NCI-H1930 (cell line): ENCODE measurements at places on chromosomes 16 and 17.

DNA sequence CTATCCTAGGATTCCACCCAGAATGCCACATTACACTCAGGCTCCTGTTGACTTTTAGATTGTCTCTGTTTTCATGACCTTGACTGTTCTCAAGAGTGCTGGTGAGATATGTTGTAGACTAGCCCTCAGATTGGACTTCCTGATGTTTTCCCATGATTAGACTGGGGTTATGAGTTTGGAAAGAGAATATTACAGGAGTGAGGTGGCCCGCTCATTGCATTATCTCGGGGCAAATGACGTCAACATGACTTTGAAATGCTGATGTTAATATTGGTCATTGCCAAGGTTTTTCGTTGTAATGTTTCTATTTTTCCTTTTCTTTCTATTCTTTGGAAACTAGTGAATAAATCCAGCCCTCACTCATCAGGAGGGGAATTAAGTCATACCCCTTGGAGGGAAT is 355.7 kb upstream of the MON1B start:
- no peak for DNase-seq

DNA sequence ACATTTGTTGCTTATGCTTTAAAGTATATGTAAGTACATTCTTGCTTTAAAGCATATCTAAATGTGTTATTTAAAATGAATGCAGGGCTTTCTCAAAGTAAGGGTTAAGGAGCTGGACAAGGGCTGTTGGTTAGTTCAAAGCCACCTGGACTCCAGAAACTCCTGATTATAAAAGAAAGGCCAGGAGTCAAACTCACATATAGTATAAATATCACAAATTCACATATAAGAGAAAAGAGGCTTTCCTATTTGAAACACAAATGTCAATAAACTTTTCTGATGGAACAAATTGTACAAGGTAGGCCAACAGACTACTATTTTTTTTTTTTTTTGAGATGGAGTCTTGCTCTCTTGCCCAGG is 84.5 kb upstream of the CORO6 start:
- DNase-seq, result no peak

DNA sequence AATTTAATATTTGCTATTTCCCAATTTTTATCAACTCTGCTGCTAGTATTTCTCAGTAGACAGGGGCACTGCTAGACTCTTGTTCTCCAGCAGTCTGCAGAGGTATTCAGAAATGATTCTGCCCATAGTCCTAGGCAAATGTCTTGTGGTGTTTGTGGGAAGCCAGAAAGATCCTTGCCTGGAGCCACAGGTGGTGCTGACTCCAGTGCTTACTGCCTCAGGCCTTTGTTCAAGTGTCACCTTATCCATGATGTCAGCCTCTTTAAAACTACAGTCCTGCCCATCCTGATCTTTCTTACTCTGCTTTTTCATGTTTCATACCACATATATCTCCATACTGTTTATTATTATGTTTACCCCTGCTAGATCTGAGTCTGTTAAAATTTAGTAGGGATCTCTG is 26.5 kb downstream of the ZSWIM7 start:
- DNase-seq, result no peak

DNA sequence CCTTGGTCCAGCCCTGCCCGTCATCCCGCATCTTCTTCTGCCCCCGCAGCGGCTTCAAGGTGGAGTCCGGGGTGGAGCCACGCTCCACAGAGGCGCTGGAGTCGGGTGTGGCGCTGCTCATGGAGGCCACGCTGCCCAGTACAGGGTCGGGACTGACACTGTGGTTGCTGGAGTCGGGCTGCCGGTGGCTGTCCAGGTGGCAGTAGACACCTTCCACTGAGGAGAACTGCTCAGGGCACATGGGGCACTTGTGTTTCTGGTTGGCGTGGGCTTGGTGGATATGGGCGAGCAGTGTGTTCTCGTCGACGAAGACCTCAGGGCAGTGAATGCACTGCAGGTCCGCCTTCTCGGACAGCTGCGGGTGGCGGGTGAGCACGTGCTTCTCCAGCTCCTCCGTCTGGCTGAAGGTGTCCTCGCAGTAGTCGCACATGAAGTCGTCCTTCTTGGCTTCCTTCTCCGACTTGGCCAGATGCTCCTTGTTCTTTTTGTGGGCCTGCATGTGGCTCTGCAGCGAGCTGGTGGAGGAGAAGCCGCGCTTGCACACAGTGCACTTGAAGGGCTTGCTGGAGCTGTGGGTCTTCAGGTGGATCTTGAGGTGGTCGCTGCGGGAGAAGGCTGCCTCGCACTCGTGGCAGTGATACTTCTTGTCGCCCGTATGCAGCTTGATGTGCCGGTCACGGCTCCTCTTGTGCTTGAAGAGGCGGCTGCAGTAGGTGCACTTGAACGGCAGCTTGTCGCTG is 217.8 kb downstream of the ZNF423 start:
- DNase-seq, result no peak

GRCh38 chr17:53142890-53143289 is 679.8 kb upstream of the KIF2B start:
- no peak for DNase-seq

DNA sequence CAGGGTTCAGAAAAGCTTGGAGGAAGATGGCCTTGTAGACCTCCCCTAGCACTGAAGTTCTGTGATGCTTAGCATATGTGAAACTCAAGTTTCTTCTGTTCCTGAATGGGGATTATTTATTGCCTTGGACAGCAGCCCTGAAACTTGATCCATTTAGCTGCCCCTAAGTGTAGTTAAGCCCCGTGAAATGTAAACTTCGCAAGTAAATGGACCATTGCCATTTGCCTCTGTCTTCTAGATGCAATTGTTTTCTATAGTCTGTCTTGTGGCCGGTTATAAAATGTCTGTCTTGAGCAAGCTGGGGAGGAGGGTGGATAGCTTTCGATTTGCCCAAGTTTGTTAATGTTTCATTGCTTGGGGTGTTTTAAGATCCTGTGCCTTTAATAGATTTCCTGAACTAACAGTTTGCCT is 261.8 kb downstream of the CDH13 start:
- DNase-seq, result no peak

GRCh38 chr17:29292071-29292991 is 1.6 kb downstream of the NUFIP2 start:
- peak; percentile 18 for DNase-seq

DNA sequence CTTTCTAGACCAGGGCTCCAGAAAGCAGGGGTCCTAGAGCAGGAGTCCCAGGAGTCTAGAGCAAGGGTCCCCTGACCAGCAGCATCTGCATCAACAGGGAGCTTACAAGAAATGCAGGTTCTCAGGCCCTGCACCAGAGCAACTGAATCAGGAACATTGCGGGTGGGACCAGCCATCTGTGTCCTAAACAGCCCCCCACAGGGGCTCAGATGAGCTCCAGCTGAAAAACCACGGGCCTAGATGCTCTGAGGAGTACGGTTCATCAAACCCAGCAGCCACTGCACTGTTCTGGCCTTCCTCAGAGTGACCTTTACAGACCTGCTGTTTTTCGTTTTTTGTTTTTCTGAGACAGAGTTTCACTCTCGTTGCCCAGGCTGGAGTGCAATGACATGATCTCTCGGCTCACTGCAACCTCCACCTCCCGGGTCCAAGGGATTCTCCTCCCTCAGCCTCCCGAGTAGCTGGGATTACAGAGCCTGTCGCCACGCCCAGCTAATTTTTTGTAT is 438.2 kb downstream of the SOX9 start:
- no peak for DNase-seq

DNA sequence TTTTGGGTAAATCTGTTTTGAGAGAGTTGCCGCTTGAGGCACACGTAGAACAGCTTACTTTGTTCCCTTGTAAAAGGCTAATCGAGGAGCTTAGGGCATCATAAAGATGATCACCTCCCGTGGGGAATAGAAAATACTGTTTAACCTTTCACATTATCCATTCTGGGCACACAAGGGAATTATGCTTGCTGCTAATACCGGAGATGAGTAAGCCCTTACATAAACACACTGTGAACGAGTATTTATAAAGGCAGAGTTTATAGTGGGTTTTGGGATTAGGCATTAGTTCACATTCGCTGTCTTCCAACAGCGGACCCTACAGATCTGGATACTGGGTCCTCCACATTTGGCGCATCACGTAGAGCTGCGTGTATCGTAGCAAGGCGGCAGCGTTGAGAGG is 51.2 kb upstream of the CNTNAP4 start:
- no peak for DNase-seq

DNA sequence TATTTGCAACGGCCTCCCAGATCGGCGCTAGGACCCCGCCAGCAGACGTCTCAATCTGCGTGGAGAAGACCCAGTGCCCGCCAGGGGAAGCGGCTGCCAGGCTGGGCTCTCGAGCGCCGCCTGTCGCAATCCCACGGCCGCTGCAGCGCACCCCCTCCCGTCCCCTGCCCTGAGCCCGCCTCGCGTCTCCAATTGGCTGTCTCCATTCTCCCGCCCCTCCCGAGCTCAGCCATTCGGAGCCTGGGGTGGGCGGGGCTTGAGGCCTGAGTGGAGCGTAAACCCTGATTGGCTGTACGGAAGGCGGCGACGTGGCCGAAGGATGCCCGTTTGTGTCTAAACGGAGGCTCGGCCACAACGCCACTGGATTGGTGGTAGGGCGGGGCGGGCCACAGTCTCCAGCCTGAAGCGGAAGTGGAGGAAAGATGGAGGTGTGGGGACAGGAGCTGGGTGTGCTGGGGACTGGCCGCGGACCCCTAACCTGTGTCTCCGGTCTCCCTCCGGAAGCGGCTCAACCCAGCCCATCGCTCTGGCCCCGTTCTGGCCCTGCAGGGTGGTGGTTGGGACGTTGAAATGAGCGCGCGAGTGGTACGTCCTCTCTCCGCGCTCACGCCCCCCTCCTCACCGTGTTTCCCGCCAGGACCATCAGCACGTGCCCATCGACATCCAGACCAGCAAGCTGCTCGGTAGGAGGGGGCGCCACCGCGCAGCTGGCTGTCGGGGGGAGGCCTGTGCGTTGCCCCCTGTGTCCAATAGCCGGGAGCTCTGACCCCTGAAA is at the start of gene CDK5RAP3:
TSS of gene CDK5RAP3 (plus strand) at position 389 of the 775 bp plus-strand sequence. CDS start at position 423, 34 bp downstream.
- DNase-seq, result peak; percentile 98

GRCh38 chr17:80845069-80845862 is 146.4 kb upstream of the CHMP6 start:
- DNase-seq, result no peak

- DNase-seq, result no peak
Observed at GRCh38 chr16:14301169-14302030, 230.3 kb downstream of the MRTFB start.

DNA sequence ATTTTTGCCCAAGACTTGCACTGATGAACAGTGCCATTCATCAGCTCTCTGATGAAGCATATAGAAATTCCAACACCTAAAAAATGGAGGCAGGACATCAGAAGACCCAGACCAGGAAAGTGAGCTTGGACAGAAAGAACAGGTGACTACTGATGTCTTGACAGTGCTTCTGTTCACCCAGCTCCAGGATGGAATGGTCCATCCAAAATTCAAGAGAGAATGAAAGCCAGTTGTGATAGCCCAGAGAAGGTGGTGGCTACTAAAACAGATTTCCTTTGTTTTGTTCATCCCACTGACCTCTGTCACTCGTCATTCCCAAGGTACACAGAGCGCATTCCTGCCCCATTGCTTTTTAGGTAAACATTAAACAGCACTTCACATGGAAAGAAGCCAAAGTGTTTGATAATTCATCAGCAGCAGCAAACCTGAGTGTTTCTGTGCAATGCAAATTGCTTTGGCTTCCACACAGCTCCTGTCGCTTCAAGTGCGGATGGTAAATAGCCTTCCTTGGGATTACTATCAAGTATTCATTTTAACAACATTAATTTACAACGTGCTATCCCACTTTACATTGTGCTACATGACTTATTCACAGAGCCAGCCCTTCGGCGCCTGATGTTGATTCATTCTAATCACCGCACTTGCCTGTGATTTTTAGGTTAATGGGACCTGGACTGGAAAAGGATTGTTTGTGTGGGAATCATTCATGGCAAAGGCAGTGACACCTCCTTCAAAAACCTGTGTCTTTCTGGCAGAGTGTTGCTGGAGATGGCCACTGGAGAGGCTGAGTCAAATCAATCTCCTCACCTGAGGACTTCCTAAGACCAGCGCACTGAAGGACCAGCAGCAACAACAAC is 65.1 kb upstream of the TOX3 start:
- no peak for DNase-seq
